ENCODE measurements at places on chromosomes 4 and X. TPM values are rescaled to one million over a fixed set of nuclear protein-coding genes. Genes with fewer than 3 reads are reported as not detected.

GRCh38 chrX:136256026-136256425, 4.8 kb upstream of the MAP7D3 start:
- no peak for DNase-seq

Gene HAUS3
- 10.7 TPM for total RNA-seq

Gene DAPP1
- 35.5 TPM for total RNA-seq

Gene PSAPL1
- under 0.01 TPM for total RNA-seq

DNA sequence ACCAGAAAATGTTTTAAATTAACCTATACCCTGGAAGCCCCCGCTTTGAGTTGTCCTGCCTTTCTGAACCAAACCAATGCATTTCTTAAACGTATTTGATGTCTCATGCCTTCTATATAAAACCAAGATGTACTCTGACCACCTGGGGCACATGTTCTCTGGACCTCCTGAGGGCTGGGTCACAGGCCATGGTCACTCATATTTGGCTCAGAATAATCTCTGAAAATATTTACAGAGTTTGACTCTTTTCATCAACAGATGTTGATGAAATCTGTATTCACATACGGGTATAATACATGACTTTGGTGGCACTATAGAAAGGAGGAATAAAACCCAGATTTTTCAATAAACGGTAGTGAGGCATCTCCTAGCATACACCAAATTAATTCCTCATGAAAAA, 55.7 kb downstream of the STAP1 start:
- DNase-seq = no peak

- no peak for DNase-seq
Measured at GRCh38 chrX:115067812-115068211, 50.4 kb upstream of the IL13RA2 start.

GRCh38 chr4:14874990-14875389, 127.3 kb upstream of the CPEB2 start:
- DNase-seq = no peak

Gene DMRTC1
- total RNA-seq = not detected

Gene MAGEA12
- total RNA-seq = not detected

GRCh38 chr4:30721185-30722091, 1.3 kb downstream of the PCDH7 start:
- DNase-seq = no peak

DNA sequence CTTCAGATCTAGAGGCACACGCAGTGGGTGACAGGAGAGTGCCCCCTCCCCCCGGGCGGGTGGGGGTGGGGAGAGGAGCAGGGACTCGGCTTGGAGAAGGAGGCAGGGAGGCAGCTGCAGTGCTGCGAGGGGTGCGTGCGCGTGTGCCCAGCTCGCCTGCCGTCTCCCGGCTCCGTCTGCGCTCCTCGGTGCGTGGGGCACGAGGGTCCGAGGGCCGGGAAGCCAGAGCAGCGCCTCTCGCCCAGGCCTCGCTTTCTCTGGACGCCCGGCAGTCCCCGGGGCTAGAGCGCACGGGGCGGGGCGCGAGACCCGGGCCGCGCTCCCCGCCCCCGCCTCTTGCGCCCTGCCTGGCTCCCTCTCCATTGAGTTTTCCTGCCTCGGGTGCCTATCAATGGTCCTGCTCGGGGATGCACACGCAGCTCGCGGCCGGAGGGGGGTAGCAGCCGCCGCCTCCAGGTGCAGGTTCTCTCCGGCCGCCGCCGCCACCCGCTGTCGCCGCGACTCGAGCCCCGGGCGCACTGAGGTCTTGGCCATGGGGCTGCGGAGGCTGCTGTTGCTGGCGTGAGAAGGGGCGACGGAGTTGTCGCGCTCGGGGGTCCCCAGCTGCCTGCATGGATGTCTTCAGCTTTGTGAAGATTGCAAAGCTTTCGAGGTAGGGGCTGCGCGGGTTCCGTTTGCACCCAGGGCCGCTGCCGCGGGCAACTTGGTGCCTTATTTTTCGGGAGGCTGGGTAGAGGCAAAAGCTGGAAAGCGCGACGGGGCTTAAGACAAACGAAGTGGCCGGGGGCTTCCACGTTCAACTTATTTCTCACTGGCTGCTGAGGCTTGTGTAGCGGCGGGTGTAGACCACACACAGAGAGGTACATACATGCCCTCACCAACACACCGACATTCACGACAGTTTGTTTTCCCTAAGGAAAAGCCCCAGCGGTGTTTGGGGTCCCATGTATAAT, at the start of gene FRMPD4:
Gene FRMPD4, plus strand, starts transcription at position 113 of the 953 bp plus-strand sequence. Its CDS starts 499 bp downstream, at position 612.
- no peak for DNase-seq

- DNase-seq = no peak
Measured at GRCh38 chr4:175998782-175999181, 66.9 kb upstream of the WDR17 start.

- no peak for DNase-seq
Measured at GRCh38 chr4:56662782-56663468, 18.2 kb downstream of the HOPX start.

GRCh38 chr4:185039508-185040273, 21.4 kb downstream of the HELT start:
- no peak for DNase-seq

DNA sequence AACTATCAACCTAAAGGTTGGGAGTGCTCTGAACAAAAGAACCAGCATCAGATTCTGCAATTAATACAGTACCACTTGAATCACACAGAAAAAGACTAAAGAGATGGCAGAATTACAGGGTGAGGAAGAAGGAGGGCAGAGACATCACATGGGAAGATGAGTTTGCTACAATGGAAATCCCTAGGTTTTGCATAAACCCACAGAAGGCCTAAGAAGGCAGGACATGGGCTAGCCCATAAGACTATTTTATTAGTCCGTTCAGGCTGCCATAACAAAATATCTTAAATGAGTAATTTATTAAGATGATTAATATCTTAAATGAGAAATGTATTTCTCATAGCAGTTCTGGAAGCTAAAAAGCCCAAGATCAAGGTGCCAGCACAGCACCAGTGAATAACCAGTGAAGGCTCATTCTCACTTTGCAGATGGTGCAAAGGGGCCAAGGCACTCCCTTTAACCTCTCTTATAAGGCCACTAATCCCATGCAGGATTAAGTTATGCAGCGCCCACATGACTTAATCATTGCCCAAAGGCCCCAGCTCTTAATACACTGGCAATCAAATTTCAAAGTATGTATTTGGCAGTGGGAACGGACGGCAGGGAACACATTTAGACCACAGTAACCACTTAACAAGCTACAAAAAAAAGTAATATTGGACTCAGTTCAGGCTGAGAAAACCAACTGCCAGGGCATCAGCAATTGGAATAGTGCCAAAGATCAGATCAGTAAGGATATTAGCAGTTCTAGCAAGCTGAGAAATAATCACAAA, 47.6 kb upstream of the NEUROG2 start:
- DNase-seq = no peak

Gene AFM
- total RNA-seq = not detected

DNA sequence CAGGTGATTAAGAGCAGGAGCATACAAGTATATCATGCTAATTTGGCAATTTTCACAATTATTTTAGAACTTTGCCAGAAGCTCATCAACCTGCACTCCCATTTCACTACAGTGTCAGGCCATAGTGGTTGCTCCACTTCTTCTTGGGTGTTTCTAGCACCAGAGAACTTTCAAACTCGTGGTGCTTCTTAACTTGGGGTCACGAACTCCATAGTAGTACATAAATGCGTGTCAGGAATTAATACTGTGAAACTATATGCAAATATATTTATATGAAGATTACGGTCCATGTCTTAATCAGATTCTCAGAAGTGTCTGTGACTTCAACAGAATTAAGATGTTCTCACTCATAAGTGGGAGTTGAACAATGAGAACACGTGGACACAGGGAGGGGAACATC, 254.3 kb upstream of the BMP3 start:
- no peak for DNase-seq

Gene REPS2
- total RNA-seq = 5.0 TPM

DNA sequence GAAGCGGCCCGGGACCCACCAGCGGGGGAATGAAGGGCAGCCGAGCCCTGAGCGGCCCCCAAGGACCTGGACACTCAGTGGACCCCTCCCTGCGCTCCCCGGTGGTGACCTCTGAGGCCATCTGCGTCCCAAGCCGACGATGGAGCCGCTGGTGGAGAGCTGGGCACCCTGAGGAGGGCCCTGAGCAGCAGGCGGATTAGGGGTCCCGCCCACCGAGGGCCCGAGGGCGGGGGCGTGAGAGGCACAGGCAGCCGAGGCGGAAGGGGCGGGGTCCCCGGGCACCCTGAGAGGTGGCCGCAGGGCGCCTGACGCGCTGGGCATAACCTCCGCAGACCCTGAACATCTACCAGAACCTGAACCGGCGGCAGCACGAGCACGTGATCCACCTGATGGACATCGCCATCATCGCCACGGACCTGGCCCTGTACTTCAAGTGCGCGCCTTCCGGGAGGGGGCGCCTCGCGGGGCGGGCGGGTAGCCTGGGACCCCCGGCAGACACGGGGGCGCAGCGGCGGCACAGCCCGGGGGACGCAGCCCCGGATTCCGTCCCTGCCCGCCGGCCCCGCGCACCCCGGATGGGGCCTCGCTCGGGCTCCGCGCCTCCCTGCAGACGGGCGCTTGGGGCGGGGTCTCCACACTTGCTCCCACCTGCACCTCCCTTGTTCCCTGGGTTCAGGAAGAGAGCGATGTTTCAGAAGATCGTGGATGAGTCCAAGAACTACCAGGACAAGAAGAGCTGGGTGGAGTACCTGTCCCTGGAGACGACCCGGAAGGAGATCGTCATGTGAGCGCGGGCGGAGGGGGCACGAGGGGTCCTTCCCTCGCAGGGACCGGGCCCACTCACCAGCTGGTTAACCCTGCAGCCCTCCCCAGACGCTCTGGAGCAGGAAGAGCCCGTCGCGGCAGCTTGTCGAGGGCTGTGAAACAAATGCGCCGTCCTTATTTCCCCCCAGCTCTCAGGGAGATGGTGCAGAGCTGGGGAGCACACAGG, 10.3 kb downstream of the ATP5ME start:
- DNase-seq = no peak

DNA sequence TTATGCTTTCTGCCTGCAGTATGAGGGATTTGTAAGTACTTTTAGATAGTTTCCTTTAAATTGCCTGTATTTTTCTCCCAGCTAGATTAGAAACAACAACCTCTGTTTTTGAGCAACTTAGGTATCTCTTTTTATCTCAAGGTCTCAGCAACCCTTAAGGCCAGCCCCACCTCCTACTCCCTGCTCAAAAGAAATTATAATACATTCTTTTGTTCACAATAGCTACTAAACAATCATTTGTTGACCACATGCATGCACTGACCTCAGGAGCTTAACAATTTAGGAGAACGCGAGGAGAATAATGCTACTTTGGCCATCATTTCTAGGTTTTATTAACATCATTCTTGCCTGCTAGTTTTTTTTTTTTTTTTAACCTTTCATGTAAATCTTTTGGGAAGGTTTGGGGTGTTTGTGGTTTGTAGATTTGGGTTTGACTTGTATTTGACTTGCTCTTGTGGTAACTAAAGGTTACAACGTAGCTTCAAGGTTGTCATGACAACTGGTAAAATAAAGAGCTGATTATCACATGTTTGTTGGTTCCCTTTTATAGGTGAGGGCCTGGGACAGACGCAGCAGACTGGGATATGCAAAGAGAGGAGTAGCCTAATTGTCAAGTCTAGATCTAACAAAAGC, 145.4 kb upstream of the PLAC1 start:
- DNase-seq = no peak

Gene CRLF2
- total RNA-seq = not detected

- no peak for DNase-seq
Measured at GRCh38 chr4:105108971-105109370, 37.7 kb upstream of the TET2 start.

DNA sequence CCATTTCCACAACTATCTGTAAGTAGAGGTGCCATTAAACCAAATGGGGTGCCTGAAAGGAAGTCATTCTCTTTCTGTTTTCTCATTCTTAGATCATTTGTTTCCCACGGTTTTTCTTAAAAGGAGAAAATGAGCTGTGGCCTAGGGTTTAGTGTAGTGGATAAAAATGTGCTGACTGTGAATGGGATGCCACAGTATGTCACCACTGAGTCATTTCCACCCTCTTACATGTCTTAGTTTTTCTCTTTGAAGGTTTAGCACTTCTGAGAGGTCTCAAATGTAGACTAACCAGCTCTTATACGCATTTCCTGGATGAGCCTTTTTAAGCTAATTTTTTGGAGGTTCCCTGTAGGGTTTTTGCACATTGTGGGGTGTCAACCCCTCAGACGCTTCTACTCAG, 244.5 kb upstream of the SPANXN1 start:
- no peak for DNase-seq

GRCh38 chr4:41744572-41745291, 3.8 kb downstream of the PHOX2B start:
- DNase-seq = no peak

Gene COL25A1
- 0.53 TPM for total RNA-seq

DNA sequence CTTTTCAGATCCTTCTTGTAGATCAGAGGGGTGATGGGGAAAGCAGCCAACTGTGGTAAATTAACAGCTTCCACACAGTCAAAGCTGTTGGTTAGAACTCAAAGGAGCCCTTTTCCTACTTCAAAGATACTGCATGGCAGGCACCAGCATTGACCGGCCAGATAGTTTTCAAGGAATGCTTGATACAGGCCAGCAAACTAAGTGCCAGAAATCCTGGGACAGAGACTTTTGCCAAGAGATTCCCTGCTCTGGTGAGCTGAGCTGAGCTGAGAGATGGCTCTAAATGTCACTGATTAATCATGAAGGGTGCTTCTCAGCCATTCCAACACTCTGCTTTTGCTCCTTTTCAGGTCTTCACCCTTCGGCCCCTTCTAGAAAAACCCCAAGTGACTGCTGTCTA, 131.6 kb upstream of the MED14 start:
- DNase-seq = no peak

- no peak for DNase-seq
Measured at GRCh38 chrX:39779952-39780783, 317.6 kb downstream of the BCOR start.

Gene TMEM150C
- total RNA-seq = 2.4 TPM

GRCh38 chr4:36921476-36922216, 322.9 kb upstream of the NWD2 start:
- no peak for DNase-seq

GRCh38 chr4:185892165-185892564, 80.2 kb upstream of the SORBS2 start:
- DNase-seq = no peak

- DNase-seq = no peak
Measured at GRCh38 chrX:31291131-31291530, 219.3 kb upstream of the FTHL17 start.

Gene IL15
- total RNA-seq = 2.7 TPM

DNA sequence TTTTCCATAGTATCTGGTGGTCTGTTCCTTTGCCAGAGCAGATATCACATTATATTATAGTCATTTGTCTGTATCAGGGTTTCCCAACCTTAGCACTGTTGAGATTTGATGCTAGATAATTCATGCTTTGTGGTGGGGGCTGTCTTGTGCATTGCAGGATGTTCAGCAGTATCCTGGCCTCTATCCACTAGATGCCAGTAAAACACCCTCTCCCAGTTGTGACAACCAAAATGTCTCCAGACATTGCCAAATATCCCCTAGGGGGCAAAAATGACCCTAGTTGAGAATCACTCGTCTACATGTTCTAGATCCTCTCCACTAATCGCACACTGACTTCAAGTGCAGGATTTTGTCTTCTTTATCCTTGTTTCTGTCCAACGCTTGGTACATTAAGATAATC, 160.8 kb downstream of the FANCB start:
- no peak for DNase-seq

Measured in esophagus squamous epithelium (tissue), 5 donors.